ENCODE measurements at places on chromosomes 12 and 14.

DNA sequence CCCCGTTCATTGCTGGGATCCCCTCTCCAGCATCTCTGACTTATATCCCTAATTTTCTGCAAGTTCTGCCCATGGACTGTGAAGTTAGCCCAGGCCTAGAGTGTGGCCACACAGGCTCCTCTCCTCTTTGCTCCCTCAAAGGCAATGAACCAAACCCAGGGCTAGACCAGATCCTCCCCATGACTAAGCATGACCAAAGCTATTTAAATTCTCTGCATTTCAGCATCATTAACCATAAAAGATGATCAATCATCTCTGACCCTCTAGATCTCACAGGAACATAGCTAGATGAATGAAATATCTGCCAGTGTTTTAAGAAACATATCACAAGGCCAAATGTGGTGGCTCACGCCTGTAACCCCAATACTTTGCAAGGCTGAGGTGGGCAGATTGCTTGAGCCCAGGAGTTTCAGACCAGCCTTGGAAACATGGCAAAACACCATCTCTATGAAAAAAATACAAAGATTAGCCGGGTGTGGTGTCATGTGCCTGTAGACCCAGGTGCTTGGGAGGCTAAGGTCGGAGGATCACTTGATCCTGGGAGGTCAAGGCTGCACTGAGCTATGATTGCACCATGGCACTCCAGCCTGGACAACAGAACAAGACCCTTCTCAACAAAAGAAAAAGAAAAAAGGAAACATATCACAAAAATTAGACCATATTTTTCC, 2.2 kb upstream of the KRT3 start:
- DNase-seq = peak; percentile 44

DNA sequence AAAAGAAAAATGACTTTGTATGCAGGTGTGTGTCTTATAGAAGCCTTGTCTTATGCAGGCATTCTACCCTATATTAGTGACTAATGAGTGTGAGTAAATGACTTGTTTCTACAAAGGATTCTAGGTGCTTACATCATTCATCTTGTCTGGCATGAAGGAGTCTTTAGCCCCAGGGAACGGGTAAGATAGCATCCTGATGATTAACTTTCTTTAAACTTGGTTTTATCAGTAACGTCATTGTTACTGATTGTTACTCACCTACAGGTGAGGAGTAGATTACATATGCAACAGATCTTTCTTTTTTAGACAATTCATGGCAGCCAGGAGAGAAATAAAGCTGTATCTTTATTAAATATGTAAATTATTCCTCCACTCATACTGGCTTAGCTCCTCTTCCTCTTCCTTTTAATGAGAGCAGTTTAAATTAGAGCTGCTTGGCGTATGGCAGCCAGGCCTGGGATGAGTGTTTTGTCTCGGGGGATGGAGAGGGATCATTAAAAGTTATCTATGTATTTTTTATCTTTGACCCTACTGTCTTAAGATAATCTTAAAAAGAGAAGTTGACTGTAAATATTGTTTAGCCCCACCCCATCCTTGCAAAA, 57.2 kb upstream of the ATP2A2 start:
- DNase-seq = no peak

DNA sequence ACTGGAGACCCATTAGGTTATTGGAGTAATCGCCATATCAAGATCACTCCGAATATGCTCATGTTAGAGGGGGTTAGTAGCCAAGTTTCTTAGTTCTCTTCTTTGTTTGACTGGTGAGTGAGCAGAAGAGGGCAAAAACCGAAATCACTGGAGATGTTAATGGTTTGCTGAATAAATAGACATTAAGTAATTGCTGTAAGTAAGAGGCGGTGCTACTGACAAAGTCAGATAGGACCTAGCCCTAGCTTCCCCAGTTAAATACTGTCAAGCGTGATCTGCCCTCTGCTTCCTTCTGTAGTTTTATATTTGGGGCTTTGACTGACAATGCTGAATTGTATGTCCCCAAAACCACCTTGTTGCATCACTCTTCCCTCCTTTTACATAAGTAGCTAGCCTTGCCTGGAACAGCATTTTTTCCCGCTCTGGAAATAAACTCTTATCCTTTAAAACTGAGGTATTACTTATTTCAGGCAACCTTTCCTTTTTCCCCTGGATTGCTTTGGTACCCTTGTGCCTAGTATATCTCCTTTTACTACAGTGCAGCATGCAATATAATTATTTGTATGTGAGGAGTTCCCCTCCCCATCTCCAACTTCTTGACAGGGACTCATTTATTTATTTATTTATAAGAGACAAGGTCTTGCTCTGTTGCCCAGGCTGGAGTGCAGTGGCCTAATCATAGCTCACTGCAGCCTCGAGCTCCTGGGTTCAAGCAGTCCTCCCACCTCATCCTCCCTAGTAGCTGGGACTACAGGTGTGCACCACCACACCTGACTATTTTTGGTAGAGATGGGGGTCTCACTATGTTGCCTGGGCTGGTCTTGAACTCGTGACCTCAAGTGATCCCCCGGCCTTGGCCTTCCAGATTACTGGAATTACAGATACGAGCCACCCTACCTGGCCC, 1.4 kb downstream of the SNRPF start:
- DNase-seq = no peak

GRCh38 chr14:67426983-67427606, 15.1 kb upstream of the PLEK2 start:
- no peak for DNase-seq

GRCh38 chr12:1741154-1741949, 50.5 kb downstream of the ADIPOR2 start:
- DNase-seq = no peak

DNA sequence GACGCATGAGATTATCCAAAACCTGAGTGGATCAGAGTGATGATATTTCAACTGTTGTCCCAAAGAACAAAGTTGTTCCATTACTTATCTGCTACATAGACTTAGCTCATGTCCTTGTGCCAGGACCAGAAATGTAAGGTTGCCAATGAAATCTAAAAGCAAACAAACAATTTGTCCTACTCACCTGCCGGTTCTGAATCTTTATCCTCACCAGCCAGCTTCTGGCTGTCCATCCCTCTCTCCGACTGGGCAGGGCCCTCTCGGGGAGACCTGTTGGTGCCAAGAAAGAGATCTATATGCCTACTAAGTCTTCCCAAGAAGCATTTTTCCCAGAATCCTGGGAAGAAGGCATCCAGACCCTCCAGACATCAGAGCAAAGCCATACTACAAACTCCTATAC, 5.5 kb downstream of the KMT2D start:
- DNase-seq = no peak

- no peak for DNase-seq
These were observed 21.0 kb upstream of the CHST11 start for GRCh38 chr12:104435765-104436164.

DNA sequence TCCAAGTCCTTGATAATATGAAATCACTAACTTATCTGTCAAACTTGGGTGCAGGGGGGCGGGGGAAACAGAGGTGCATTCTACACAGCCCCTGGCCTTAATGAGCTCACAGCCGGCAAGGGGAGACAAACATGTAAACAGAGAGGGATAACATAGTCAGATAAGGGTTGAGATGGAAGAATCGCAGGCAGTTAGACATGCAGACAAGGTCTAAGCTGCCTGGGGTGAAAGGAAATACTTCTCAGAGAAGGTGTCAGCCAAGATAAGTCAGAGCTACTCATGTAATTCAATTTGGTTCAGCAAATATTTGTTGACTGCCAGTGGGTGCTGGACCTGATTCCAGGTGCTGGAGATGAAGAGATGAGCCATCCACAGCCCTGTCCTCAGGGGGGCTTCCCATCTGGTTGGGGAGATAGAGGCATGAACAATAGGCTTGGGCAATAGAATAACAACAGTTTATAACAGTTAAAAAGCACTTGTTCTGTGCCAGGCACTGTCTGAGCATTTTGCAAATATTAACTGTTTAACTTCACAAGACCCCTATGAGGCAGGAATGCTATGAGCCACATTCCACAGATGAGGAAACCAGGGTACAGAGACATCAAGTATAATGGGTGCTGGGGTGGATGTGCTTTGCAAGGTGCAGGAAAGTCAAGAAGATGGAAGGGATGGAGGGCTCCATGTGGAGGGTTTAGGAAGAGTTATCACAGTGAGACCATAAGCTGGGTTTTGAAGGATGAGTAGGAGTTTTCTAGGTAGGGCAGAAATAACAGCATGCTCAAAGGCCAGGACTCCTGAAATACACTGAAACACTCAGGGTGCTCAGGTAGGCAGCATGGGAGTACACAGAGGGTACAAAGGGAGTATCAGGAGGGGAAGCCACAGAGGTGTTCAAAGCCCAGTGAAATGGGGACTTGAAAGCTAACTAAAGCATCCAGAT, 79.0 kb downstream of the WSCD2 start:
- no peak for DNase-seq

DNA sequence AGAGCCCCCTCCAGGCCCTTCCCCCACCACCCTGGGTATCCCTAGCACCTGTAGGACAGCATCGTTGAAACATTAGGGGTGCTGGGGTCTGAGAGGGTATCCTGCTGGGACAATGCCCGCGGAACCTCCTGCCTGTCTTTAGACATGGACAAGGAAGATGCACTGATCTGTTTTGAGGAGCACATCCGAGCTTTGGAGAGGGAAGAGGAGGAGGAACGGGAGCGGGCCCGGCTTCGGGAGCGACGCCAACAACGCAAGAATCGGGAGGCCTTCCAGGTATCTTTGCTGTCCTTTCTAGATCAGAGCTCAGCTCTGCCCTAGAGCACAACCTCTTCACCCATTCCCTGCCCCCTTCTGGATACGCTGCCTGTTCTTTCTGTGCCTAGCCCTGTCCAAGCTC, 13.2 kb downstream of the PRPF40B start:
- no peak for DNase-seq

GRCh38 chr14:33693237-33693636, 257.6 kb downstream of the EGLN3 start:
- DNase-seq = peak; percentile 68

DNA sequence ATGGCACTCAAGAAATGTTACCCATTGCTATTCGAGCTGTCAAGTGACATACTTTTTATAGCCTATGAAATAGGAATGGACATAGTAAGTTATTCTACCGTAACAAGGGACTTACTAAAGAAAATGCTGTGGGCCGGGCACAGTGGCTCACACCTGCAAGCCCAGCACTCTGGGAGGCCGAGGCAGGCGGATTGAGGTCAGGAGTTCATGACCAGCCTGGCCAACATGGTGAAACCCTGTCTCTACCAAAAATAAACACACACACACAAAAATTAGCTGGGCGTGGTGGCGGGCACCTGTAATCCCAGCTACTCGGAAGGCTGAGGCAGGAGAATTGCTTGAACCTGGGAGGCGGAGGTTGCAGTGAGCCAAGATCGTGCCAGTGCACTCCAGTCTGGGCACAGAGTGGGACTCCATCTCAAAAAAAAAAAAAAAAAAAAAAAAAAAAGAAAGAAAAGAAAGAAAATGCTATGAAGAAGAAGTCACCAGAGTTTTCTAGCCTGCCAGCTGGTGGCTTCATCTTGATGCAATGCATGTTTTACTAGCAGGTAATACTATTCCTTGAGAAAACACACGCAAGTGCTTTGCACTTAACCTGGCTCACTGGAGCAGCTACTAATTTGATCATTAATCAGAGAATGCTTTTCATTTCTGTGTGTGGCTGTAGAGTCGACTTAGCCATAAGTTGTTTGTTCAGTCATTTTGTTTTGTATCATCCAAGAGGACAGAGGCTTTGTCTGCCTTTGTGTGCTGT, 166.7 kb upstream of the MYL2 start:
- DNase-seq = no peak

GRCh38 chr12:114508529-114509129, 102.7 kb upstream of the TBX5 start:
- peak; percentile 20 for DNase-seq

- DNase-seq = no peak
These were observed 85.4 kb downstream of the PHETA1 start for GRCh38 chr12:111283521-111283920.

GRCh38 chr12:50110762-50111351, 1.2 kb upstream of the COX14 start:
- no peak for DNase-seq

DNA sequence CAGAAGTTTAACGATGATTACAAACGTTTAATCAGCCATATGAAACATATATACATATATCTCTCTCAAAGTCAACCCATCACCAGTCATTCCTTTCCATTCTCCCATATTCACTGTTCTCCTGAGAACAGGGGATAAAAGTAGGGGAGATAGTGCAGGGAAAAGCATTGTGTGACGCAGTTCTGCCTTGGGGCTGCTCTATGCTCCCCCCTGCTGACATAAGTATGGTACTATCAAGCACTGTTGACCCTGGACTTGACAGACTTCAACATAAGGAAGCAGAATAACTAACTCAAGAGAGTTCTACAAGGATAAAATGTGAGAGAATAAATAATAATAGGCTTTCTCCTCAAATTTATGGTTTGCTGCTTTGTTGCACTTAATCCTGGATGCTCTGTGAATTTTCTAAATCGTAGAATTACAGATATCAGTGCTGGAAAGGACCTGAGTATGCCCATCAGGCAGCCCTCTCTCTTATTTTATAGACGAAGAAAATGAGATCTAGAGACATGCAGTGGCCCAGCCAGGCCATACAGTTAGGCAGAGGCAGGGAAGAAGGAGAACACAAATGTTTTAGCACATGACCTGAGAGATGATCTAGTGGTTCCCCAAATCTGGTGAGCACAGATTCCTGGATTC, 87.2 kb downstream of the SCN8A start:
- DNase-seq = no peak

GRCh38 chr12:71904629-71905028, 34.0 kb upstream of the TPH2 start:
- DNase-seq = no peak

Data from GM04503 (cell line).